ENCODE measurements at places on chromosomes 7 and 10.

GRCh38 chr10:80411267-80411668, 2.9 kb downstream of the PRXL2A start:
- DNase-seq = no peak

GRCh38 chr7:63073286-63073685, 925.4 kb upstream of the ZNF722 start:
- DNase-seq = no peak

GRCh38 chr10:90007226-90007625, 305.8 kb downstream of the KIF20B start:
- peak; percentile 2 for DNase-seq

DNA sequence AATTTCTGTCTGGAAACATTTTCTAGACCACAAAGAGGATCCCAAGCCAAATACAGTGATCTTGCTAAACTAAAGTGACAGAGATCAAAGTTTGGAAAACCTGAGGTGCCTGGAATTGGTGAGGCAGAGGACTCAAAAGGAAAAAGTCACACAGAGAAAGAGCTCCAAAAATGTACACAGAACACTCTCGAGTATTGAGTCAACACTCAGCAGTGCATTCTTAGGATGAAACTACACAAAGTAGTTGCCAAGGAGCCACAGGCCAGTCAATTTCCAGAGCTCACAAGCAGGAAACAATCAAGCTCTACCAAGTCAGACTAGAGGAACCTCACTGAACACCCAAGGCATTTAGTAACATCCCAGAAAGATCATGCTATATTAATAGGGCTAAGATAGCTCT, 61.3 kb downstream of the MICU1 start:
- DNase-seq = no peak

DNA sequence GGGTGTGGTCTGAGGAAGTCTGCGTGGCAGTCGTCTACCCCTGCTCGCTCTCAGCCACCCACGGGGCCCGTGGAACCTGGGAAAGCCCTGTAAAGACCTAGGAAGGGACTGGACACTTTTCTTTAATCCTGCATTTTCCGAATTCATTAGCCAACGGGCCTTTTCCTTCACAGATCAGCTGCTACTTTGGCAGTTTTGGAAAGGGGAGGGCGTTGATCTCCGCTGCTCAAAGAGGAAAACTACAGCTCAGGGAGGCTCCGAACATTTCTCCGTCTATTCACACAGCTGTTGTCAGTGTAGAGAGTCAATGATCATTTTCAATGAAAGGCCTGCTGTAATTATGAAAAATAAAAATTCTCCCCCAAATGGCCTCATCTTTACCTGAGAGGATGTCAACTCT, 450.1 kb upstream of the MKI67 start:
- DNase-seq = no peak

DNA sequence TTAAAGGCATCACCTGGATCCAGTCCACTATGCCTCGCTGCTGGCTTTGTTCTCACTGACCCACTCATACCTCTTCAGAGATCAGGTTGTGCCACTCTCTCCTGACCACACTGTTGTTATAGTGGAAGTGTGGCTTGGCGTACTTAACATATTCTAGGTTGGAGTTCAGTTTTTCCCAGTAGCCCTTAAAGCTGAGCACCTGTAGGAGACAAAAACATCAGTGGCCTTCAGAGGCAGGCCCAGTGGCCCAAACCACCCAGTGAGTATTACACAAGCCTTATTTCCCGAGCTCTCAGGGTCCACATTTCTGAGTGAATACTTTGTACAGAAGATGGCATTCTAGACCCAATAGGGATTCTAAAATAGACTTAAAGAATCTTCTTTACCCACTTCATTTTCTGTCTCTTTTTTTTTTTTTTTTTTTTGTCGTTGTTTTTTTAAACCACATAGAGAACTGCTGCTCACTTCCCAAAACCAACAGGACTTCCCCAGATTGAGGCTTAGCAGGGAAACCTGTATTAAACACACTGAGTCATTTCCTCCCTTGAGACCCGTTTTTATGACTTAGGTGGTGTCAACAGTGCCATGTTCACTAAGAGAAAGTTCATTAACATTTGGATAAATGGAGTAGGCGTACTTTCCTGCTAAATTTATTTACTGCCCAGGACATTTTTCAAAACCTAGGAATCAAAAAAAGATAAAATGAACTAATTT, 85.8 kb downstream of the GSAP start:
- DNase-seq = peak; percentile 34

- peak; percentile 63 for DNase-seq
Observed at GRCh38 chr10:37754538-37755323, 102.7 kb downstream of the ZNF248 start.

GRCh38 chr10:122264436-122264835, 6.7 kb upstream of the BTBD16 start:
- no peak for DNase-seq

DNA sequence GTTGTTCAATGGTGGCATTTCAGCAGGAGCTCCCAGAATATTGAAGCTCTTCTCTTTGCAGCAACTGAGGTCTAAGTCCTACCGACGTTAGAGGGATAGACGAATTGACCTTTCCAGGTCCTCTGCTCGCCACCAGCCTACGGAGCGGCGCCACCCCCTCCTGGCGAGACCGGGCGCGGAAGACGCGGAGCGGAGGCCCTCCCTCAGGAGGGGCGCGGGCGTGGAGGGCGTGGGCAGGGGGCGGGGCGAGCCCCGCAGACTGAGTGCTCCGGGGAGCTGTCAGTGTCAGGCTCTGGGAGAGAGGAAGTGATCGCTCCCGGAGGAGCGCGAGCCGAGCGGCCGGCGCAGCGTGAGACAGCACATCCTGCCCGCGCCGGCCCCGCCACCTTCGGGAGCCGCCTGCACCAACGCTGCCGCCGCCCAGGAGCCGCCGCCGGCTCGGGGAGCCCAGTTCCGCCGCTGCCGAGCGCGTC, at the start of gene DYNC1I1:
DYNC1I1 (plus strand) TSS at position 257 of the 473 bp plus-strand sequence. CDS start 32,176 bp downstream, outside the sequence.
- DNase-seq = peak; percentile 97

DNA sequence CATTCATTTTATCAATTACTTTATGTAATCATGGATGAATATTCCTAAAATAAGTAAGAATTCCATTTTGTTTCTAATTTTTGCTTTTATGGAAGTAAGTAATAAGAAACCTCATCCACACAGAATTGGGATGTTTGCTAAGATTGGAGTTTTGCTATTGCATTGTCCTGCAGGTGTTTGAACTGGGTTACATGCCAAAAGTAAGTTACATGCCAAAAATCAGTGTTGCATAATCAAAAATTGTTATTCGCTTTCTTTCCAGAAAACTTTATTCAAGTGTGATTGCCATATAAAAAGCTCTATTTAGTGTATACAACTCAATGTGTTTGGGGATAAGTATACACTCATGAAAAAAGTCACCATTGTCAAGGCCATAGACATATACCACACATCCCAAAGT, 346.7 kb upstream of the PLXDC2 start:
- DNase-seq = no peak

DNA sequence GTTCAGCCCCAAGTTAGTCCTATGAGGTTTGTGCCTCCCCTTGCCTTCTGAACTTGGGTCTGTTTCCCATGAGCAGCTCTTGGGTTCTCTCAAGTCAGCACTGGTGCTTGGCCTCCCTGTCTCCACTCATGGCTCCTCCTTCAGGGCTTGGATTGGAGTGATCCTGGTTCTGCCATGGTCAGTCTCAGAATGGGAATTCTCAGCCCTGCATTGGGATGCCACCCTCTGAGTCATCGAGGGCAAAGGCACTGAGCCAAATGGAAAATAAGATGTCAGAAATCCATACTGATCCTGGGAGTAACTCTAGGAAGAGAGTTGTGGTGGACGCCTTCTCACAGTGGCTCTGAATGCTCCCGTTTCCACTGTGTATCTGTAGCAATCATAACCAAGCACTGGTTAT, 233.4 kb upstream of the HABP2 start:
- peak; percentile 20 for DNase-seq

DNA sequence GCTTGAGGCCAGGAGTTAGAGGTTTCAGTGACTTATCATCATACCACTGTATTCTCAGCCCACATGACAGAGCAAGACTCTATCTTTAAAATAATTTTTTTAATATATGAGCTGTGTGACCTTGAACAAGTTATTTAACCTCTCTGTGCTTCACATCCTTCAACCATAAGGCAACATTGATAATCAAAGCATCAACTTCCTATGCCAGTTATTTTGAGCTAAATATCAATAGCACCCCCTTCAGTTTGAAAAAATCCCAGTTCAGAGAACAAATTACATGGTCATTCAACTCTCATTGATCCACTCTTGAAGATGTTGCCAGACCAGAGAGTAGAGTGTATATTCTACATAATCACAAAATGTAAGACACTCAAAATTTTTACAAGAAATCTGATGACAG, 53.0 kb downstream of the ASNS start:
- DNase-seq = no peak

DNA sequence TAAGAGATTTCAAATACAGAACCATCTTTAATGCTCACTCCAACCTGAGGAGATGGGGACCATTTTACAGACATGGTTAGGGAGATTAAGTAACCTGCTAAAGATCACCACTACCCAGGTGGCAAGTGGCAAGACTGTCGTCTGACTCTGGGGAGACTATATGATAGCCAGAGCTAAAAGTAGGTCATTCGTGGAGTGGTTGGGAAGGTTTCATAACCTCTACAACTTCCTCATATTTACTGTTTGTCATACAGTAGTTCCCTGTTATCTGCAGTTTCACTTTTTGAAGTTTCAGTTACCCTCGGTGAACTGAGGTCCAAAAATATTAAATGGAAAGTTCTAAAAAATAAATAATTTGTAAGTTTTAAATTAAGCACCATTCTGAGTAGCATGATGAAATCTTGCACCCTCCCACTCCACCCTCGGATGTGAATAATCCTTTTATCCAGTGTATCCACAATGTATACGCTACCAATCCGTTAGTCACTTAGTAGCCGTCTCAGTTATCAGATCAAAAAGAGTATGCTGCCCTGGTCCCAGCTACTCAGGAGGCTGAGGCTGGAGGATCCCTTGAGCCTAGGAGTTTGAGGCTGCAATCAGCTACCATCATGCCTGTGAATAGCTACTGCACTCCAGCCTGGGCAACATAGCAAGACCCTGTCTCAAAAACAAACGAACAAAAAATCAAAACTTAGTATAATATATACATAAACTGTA, 14.9 kb upstream of the LGI1 start:
- no peak for DNase-seq

GRCh38 chr7:16564909-16565426, 38.3 kb downstream of the LRRC72 start:
- DNase-seq = peak; percentile 49

GRCh38 chr7:50405221-50405620, 44.9 kb downstream of the FIGNL1 start:
- DNase-seq = no peak
